Stimulated activated CD4-positive, alpha-beta T cell treated with anti-CD3 and anti-CD28 coated beads, Interleukin-4, amount 100 ng/mL, for 1 hour (primary cell): ENCODE measurements at places on chromosomes 12 and 14.

GRCh38 chr12:117809509-117809908 is 159.3 kb downstream of the KSR2 start:
- DNase-seq: no peak

DNA sequence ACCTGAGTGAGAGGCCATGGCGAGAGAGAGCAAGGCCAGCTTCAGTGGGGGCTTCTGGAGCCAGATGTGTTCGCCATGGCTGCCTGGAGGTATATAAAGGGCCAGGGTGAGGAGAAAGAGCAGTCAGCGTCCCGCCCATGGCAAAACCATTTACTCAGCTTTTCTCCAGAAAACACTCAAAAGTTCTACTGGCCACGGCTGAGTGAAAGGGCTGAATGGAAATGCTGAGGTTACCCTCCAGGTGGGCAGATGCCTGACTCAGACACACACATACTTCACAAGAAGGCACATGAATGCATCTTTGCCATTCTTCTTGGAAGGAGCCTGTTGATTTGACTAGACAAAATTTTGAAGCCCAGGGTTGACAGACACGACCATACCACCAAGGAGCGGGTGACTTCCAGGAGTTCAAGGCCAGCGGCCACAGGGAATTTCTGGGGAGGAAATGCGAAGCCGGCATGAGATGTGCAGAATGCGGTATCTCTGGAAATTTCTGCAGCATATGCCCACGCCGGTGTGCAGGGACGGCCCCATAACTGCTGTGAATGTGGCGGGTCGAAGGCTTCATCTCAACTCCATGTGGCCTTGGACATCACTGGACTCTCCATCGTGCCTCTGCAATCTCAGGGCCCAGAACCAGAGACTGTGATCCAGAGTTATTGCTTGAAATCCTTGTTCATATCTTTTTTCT is at the start of gene IL31:
TSS of gene IL31 (minus strand) at position 67 of the 691 bp plus-strand sequence. CDS start at position 18, 49 bp downstream.
- DNase-seq: no peak

DNA sequence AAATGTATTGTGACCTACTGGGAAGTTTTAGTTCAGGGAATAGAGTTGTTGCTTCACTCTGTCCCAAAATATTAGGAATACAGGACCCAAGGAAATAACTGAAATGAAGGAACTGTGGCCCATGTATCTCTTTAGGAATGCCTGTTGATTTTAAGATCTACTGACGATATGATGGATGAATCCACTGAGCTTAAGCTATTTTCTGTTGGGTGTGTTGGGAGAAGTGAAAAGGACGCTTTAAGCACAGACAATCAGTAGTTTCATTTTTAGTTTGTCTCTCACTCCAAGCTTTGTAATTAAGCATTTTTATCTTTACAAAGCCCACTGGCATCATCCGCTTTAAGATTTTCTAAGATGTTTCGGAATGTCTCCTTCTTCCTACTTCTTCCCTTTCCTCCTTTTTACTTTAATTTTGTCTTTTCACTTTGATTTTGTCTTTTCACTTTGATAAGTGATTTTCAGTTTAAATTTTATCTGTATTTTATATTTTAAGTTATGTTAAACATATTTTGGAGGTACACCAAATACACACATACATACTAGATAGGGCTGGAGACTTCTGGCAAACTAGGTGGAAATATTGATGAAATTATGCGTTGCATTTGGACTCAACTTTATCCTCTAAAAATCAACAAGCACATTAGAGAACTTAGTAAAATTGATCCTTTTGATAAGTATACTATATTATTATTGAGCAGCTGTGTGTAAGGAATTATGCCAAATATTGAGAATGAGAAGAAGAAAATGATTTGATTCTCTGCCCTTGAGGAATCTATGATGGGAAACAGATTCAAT is 52.3 kb upstream of the USP44 start:
- no peak for DNase-seq

GRCh38 chr12:20234474-20234873 is 133.9 kb upstream of the PDE3A start:
- DNase-seq: no peak

- DNase-seq: peak; percentile 23
Observed at GRCh38 chr14:96797582-96798349, 584 bp downstream of the VRK1 start.

GRCh38 chr14:23375527-23376251 is 1.2 kb upstream of the CMTM5 start:
- DNase-seq: no peak

- no peak for DNase-seq
Observed at GRCh38 chr12:9604287-9604686, 3.4 kb downstream of the KLRB1 start.

DNA sequence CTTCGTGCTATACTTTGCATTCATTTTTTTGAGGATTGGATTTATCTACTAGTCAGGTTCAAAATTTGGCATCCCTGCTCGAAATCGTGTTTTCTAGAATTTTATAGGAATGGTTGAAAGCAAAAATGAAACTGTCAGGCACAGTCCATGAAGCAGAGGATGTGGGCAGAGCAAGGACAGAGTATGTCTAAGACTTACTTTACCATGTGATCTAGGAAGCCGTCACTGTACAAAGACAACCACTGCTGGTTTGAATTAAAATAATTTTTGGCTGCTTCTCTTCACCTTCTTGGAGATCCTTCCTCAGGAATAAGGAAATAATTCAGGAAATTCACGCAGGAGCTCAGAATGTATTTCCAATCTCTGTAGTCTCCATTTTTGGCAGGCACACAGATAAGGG is 31.6 kb upstream of the SGPP1 start:
- DNase-seq: no peak

DNA sequence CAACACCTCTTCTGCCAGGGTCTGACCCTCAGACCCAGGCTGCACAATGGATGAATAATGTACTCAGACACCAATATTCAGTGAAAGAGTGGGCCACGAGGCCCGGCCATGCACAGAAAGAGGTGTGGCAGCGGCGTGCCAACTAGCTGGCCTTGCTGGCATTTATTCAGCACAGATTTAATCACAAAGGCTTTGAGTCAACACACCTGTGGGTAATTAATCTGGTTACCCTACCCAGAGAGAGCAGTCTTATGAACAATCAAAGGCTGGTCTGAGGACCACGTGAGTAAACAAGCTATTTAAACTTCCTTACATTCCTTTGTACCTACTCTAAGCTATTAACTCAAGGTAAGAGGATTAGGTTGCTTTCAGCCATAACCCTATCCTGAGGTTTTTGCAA is 324.8 kb downstream of the C12orf50 start:
- DNase-seq: no peak

DNA sequence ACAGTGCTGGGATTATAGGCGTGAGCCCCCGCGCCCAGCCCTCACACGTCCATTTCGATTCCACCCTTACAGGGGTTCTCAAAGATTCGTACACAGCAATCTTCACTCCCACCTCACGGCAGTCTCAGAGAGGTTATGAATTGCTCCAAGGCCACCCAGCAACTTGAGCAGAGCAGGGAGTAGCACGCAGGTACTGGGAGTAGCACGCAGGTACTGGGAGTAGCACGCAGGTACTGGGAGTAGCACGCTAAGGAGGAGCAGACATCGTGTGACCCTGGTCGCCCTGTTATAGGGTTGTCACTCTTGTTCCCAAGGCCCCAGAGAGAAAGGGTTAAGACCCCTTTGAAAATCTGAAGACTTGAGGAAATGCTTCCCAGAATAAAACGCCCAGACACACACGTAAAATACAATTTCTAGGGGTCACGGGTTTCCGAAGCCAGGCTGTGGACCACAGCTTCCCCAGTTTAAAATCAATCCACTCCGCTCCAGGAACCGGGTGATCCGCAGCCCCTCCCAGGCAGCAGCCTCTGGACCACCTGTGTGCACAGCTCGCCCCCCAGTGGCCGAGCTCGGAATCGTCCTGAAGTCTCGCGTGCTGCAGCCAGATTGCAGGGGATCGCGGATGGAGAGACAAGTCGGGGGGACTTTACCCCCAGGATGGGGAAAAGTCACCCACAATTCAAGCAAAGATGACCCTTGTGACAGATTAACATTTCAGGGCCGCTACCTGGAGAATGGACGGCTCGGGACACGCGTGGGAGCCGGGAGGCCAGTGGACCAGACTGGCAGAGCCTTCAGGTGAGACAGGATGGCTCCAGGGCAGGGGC is 92.0 kb downstream of the SCARB1 start:
- DNase-seq: peak; percentile 87

- DNase-seq: no peak
Observed at GRCh38 chr14:55446833-55447232, 6.4 kb upstream of the TBPL2 start.

DNA sequence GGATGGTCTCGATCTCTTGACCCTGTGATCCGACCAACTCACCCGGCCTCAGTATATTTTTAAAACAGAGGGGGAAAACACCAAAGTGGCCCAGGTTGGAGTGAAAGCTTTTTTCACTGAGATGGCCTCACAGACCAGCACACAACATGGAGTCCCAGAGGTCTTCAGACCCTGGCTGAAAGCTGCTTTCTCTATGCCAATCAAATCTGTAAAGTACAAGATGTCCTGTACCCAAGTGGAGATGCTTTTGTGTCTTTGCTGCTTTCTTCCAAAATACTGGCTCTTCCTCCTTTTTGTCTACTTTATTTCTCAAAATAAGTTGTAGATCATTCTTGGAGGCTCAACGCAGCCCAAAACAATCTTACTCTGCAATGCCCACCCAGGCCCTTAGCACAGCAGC is 214.8 kb downstream of the MED13L start:
- DNase-seq: no peak

DNA sequence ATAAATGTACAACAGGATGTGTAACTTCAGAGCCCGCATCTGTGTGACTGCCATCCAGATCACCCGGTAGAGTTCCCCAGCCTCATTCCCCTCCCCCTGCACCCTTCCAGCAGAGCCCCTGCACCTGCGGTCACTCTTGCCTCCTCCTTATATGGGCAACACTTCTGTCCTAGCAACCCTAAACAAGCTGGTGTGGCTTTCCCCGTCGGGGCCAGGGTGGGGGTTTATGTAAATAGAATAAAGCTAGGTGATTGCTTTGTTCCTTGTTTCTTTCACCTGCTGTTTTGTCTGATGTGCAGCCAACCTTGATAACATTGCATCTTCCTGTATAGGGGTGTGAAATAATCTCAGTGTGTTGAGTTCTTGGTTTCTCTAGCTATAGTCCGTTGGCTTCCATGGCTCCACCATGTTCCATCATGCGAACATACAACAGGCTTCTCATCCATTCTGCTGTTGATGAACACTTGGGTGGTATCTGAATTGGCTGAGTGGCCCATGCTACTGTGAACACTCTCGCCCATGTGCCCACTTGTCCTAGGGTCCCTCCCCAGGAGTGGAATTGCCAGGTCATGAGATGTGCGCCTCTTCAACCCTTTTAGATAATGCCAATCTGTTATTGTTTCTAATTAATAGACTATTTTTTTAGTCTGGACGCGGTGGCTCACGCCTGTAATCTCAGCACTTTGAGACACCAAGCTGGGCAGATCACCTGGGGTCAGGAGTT is 102.2 kb downstream of the KIF26A start:
- DNase-seq: no peak

DNA sequence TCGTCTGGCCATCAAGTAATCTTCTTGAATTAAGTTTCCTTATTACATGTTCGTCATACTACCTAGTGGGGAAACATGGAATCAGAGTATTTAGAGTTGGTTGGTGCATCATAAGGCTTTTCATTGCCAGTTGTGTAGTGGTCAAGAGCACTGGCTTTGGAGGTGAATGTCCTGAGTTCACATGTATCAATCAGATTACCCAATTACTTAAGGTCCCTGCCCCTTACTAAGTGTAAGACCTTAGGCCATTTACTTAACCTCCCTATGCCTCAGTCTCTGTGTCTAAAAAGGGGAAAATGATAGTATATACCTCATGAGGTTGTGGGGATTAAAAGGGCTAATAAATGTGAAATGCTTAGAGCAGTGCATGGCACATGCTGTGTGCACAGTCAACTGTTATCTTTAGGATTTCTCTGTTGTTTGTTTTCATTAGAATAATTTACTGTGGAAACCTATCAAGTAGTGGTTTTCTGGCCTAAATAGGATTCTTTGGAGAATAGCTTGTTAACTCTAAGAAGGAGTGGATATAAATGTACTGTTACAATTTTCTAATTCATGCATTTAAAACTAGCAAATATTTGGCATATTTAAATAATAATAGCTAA is 27.0 kb downstream of the MSRB3 start:
- no peak for DNase-seq

DNA sequence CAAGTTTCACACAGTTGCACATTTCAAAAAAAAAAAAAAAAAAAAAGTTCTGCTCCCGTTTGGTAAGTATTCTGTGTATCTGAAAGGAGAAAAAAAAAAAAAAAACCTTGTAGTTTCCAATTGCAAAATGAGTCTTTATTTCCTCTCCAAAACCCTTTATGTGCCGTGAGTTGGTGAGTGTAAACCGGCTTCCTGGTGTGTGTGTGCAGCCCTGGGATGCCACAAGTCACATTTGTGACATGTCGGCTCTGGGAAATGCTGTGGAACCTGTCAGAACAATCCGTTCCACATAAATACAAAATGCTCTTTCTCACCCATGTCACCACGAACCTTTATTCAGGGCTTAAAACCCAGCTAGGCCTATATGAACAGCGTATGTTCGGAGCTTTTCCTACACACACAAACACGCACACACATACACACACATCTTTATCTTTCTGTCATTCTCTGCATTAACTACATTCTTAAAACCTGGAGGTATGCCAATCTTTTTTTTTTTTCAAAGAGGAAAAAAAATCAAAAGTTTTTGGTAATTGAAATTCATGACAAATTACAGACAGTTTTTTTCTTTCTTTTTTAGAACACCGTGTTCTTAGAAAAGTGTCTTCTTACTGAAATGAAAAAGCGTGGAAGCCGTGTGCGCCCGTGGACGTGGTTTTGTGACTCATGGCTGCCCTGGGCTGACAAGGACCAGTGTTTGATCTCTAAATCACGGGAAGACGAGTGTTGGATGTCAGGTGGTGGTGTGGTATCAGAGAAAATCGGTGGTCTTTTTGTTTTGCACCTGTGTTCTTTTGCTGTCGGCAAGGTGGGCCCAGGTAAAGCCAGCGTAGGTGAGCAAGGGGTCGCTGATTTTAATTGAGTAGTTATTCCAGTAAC is 612.0 kb downstream of the VRK1 start:
- DNase-seq: peak; percentile 39

GRCh38 chr12:1639538-1639937 is 10.5 kb downstream of the WNT5B start:
- DNase-seq: no peak

DNA sequence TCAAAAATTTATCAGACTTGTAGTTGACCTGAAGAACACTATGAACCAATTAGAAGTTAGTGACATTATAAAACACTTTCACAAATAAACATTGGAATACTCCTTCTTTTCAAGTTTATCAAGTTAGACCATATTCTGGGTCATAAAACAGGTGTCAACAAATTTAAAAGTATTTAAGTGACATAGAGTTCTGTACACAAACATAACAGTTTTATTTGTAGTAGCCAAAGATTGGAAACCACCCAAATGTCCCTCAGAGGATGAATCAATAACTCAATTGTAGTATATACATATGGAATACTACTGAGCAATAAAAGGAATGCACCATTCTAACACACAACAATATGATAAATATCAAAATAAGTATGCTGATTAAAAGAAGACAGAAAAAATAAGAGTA is 23.6 kb upstream of the OR11G2 start:
- DNase-seq: no peak

GRCh38 chr14:90299408-90299807 is 32.3 kb downstream of the NRDE2 start:
- DNase-seq: no peak

- no peak for DNase-seq
Observed at GRCh38 chr14:74959596-74960180, 4.3 kb upstream of the PGF start.

- DNase-seq: no peak
Observed at GRCh38 chr14:56131004-56131864, 13.0 kb downstream of the PELI2 start.
